Stimulated activated CD8-positive, alpha-beta memory T cell treated with anti-CD3 and anti-CD28 coated beads, Interleukin-7, amount 100 ng/mL, for 4 hours (primary cell): ENCODE measurements at places on chromosomes 13 and 19.

- DNase-seq = no peak
Measured at GRCh38 chr13:87903553-87903952, 232.4 kb downstream of the SLITRK5 start.

GRCh38 chr13:114008964-114009589 lies 35.2 kb upstream of the C13orf46 start:
- no peak for DNase-seq

GRCh38 chr13:73935991-73936390 lies 198.2 kb downstream of the KLF12 start:
- no peak for DNase-seq

DNA sequence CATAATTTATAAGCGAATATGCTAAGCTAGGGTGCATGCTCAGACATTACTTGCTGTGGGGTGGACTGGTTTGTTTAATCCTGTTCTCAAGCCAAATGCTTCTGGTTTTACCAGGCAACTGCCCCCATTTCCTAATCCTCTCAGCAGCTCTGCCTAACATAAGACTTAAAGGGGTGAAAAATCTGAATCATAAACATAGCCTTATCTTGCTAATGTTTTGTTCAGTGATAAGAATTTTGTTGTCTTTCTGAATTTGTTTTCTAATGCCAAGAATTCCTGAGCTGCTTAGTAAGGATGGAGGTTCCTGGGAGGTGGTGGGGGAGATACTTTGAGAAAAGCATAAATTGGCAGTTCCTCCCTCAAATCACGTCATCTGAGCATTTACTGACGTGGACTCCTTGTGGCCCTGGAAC lies 42.7 kb downstream of the ING1 start:
- DNase-seq = no peak

GRCh38 chr19:17834350-17835181 lies 13.2 kb downstream of the JAK3 start:
- no peak for DNase-seq

GRCh38 chr13:99442273-99442895 lies 58.9 kb upstream of the TM9SF2 start:
- no peak for DNase-seq

DNA sequence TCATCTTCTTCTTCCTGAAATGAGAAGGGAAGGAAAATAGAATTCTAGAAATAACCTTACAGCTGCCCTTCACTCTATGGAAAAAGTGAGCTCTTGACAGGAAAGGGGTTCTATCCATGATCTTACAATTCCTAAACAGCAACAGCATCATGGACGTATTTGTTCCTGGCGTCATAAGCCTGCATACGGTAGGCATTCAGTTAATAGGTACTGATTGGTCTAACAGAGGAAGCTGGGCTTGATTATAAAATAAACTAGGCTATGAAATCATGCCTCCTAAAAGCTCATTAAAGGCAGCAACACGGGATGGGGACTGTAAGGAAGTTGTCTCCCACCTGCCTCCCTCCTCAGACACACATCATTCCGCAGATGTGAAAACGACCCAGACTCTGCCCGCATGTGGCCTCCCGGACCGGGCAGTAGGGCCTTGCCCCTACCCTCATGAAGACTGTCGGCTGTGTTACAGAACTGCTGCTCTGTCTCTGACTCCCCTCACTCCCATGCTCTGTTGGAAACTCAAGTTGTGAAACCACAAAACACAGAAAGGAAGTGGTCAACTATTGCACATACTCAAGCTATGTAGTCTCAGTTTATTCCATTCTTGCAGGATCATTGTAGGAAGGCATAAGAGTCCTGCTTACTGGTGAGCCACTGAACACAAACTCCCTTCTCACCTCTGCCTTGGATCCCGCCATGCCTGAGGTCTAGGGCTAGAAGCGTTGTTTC lies 129.8 kb downstream of the DLEU7 start:
- peak; percentile 10 for DNase-seq
